Activated CD8-positive, alpha-beta memory T cell treated with anti-CD3 and anti-CD28 coated beads, Interleukin-2, amount 10 ng/mL, durations not matched to agents 7 days and 5 days (primary cell): ENCODE measurements at places on chromosomes 4 and X.

DNA sequence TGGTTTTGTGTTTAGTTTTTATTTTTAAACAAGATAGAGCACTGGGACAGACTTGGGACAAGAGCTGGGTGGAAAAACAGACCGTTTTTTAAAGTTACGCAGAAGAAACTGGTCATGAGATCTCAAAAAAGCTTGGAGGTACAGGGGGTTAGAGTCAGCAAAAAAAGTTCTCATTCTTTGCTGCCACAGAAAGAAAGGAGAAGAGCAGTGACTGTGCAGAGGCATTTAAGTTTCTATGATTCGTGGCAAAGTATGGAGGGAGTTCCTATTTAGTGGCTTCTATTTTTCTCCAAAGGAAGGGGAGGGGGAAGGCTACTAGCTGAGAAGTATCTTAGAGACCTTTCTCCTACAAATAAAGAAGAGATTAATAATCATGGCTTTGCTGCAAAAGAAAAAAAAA is 68.3 kb downstream of the MANBA start:
- DNase-seq, result no peak

- DNase-seq, result no peak
Observed at GRCh38 chrX:2550328-2551020, 49.7 kb upstream of the DHRSX start.

GRCh38 chrX:67568769-67569168 is 24.9 kb downstream of the AR start:
- DNase-seq, result no peak

DNA sequence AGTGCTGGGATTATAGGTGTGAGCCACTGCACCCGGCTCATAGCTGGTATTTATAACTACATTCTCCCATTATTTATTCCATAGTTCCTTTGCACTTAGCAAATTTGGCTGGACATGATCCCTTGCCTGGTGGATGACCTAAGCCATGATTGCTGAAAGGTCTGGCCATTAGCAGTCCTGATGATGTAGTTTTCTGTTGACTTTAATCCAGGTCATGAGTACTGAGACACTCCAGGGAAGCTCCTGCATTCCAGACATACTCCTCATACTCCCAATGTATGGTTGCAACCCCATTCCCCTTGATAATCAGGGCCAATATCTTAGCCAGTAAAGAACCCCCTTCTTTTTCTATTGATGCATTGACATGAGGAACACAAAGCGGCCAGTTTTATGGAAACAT is 24.4 kb upstream of the MGST2 start:
- no peak for DNase-seq

DNA sequence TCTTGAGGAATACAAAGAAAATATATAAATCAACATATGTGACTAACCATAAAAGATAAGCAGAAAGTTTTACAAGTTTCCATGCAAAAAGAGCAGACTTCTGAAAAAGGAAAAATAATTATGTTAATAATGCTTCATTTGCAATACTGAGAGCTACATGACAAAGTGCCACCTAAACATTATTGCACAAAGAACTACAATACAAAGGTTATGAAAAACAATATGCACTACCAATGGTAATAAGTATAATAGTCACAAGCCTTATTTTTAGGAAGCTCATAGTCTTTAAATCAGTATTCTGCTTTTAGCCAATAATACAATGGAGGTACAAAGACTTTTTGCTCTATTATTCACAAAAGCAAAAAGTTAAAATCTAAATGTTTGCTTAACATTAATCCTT is 411.2 kb downstream of the TLL1 start:
- no peak for DNase-seq

GRCh38 chr4:14583752-14584151 is 418.5 kb upstream of the CPEB2 start:
- DNase-seq, result no peak

DNA sequence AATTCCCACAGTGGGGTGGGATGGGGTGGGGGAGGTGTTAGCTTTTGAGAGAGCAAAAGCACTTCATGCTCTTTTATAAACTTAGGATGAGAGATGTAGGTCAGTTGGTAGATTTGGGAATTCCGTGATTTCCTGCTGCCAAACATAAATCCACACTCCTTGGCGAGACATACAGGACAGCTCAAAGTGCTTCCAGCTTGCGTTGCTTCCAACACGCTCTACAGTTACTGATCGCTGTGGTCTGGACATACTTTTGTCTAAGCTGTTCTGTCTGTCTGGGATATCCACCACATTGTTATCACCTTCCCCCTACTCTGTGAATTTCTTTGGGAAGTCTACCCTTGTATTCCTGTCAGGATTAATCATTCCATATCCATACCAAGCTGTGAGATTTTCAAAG is 117.5 kb downstream of the RAPGEF2 start:
- no peak for DNase-seq

DNA sequence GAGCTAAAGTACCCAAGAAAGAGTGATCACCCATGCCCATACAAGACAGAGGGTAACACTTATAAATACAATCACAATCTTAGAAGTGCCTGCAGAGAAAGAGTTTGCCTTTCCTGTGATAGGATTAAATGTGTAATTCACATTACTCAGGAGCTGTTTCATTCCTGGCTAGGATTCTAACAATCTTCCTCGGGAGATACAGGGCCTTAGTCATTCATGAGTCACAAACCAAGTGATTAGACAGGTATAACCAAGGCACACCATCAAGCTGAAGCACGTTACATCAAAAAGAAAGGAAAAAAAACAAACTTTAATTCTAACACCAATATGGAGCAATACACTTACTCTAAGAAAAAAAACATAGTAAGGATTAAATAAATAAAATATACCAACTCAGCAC is 14.9 kb downstream of the ABCG2 start:
- DNase-seq, result no peak

- DNase-seq, result no peak
Observed at GRCh38 chrX:150503898-150504219, 64.6 kb upstream of the MTM1 start.

- DNase-seq, result no peak
Observed at GRCh38 chrX:110691446-110691845, 104.2 kb downstream of the CHRDL1 start.

GRCh38 chr4:127782025-127782274 is 172 bp upstream of the HSPA4L start:
- peak; percentile 67 for DNase-seq

- no peak for DNase-seq
Observed at GRCh38 chr4:151962138-151962823, 201.5 kb upstream of the GATB start.

GRCh38 chr4:174926958-174927357 is 8.8 kb downstream of the ADAM29 start:
- DNase-seq, result no peak

DNA sequence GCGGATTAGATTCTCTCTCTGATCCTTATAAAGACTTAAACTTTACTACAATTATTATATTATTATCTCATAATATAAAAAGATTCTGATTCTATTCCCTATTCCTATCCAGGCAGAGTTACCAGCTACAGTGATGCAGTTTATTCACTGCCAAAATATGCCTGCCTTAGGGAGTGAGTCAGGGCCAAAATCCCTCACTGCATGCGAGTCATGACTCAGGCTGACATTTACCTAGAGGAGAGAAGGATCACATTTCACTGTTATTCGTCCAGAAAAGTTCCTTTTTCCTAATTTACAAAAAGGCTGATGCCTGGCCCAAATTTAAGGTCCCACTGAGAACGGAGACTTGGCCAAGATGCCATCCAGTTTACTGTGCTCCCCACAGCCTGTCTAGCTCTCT is 168.5 kb upstream of the LDB2 start:
- DNase-seq, result no peak
